Left renal cortex interstitium (tissue), 4 donors: ENCODE measurements at places on chromosomes 2 and 18. TPM values are rescaled to one million over a fixed set of nuclear protein-coding genes. Genes with fewer than 3 reads are reported as not detected.

DNA sequence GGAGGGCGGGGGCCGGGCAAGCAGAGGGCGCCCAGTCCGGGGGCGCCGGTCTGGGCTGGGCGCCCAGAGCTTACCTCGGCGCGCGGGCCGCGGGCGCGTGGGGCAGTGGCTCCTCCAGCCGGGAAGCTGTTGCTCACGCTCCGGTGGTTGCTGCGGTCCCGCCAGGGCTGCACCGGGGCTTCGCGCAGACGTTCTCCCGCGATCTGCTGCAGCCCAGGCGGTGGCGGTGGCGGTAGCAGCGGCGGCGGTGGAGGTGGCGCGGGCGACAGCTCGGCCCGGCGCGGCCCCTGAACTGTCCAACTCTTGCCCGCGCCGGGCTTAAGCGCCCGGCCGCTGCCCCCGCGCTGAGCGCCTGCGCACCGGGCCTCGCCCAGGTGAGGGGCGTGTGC is 391 bp downstream of the ZNF385B start:
- DNase-seq: no peak

Gene ACTG2
- polyA plus RNA-seq: 0.40 TPM

- no peak for DNase-seq
Observed at GRCh38 chr2:58047373-58047935, 848 bp downstream of the VRK2 start.

Gene LIPG
- polyA plus RNA-seq: 39.3 TPM

DNA sequence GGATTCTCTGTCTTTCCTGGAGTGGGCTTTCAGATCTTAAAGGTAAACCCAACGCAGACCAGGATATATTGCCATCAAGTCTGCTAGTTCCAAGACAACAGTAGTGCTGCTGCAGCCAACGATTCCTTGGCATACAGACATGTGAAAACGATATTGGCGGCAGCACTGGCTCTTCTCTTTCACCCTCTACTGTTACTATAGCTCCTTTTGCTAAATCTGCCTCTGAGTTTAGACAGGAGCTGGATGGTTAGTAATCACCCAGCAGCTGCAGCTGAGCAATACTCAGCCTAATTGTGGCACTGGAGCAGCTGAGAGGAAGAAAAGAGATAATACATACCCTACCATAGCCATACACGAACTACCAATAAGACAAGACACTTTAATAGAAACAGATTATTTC is 4.0 kb downstream of the YES1 start:
- DNase-seq: no peak

Gene PCARE
- polyA plus RNA-seq: 0.31 TPM

DNA sequence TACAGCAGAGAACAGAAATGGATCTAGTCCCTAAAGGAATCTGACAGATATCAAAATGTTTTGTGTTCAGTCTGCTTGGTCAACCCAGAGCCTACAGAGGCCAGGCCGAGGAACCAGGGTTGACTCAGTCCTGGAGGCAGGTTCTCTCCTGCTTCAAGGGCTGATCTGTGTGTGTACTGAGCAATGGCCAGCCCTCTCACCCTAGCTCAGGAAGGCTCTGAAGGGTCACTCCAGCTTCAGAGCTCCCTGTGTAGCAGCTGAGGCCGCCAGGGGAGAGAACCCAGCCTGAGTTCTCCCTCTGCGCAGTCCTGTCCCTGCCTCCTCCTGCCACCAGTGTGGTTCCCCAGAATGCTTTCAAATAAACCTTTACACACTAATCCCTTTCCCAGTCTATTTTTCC is 41.1 kb downstream of the NEURL3 start:
- DNase-seq: no peak

DNA sequence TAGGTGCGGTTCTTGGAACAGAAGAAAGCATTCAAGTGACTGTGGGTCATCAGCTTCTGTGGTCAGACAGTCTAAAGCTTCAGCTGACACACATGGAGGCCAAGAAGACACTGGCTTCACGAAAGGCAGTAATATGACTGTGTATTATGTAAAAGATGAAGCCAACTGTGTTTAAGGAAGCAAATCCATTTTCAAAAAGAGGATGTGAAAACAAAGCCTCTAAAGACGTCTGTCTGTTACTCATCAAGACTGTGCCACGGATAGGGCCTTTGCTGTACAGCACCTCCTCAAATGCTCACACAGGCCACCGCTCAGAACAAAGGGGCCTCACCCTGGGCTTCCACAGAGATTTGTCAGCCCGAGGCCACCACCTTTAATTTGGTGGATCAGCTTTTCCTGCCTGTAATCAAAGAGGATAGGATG is 21.1 kb upstream of the TMEM163 start:
- DNase-seq: no peak

Gene BOK
- 22.8 TPM for polyA plus RNA-seq

GRCh38 chr2:64283006-64283570 is 138.9 kb upstream of the PELI1 start:
- DNase-seq: no peak

DNA sequence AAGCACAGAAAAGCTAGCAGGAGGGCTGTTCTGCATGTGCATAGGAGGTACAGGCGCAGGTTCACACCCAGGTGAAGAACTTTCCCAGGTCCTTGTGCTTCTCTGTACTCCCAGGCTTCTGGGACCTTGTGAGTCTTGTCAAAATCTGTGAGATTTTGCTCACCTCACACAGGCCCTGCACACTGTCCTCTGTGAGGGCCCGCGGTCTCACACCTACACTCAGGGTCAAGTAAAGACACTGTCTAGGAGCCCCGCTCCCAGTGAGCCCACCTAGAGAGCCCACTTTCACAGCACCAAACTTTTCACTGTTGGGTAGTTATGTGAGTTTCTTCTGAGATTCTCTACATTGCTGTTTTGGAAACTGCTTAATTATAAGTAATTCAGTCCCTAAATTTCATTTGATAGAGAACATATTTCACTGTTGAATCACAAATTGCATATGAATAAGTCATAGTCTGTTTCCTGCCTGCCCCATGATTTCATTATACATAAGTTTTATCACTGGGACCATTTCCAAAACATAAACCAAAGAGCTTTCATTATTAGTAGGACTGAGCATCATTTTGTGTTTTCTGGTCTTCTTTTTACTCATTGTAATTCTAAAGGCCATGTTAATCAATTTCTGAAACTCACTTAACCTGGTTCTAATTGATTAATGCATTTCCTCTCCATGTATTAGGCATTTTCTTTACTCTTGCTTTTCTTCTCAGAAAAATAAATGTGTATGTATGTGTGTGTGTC is 234.2 kb upstream of the SPOPL start:
- DNase-seq: no peak

Gene CFAP221
- 22.2 TPM for polyA plus RNA-seq

Gene SLC14A1
- polyA plus RNA-seq: 4.8 TPM

GRCh38 chr2:224272237-224272910 is 129.5 kb downstream of the FAM124B start:
- no peak for DNase-seq
